ENCODE measurements at places on chromosomes 12 and 14. TPM values are rescaled to one million over a fixed set of nuclear protein-coding genes. Genes with fewer than 3 reads are reported as not detected.

- no peak for DNase-seq
Observed at GRCh38 chr14:24331731-24332267, 3.1 kb downstream of the ADCY4 start.

- DNase-seq, result no peak
Observed at GRCh38 chr12:52280319-52280795, 5.9 kb downstream of the KRT86 start.

Gene KLRC2
- 0.72 TPM for total RNA-seq

DNA sequence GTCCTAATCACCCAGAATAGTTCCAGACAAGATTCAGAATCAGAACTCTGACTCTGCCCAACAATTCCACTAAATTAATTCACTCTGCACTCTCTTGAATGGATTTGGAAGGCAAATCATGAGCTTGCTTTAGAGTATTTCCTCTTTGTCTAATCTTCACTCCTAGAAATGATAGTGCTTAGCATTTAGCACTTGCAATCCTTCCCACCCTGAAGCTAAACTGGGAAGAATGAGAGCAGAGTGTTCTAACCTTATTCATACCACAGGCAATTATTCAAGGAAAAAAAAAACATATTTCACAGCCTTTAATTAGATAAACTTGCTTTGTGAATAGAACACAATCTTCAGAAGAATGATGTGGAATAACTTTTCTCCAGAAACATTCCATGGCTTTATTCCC lies 264.6 kb downstream of the PAWR start:
- DNase-seq, result no peak

DNA sequence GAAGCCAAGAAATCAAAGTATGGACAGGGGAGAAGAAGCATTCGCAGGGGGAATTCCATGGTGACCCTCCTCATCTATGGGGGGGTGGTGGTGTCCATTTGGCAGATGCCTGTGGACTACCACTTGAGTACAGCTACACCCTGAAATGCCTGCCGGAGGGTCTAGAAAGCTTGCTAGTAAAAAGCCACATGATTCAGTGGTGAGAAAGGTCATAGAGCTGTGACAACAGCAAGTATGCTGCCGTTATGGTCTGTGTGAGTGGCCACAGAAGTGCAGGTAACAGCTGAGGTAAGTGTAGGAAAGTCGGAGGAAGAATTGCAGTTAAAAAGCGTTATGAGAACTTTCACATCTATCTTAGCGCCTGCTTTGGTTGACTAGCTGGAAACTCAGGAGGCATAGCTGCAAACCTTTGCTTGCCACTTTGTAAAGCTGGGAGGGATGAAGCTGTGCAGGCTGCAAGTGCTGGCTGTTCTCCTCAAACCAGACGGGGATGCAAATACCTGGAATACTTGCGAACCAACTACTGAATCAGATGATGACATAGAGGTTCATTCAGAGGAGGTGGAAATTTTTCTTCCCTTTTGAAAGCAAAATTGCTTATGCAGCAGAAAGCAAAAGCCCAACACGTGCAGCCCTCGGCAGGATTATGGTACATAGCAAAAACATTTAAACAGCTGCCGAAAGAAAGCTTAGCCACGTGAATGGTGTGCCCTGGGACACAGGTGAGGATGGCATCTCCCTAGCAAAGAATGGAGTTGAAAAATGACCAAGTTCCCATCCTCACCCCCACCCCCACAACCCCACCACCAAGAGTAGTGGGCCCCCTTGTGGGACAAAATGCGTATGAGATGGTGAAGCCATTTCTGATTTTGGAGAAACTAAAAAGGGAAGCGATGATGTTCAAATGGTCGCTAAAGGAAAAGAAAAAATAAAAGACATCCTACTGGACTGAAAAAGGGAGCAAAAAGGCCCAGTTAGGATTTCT lies 287.0 kb downstream of the RERGL start:
- no peak for DNase-seq

- no peak for DNase-seq
Observed at GRCh38 chr14:98826618-98827017, 445.4 kb downstream of the BCL11B start.

All from omental fat pad (tissue), 4 donors.